ENCODE measurements at places on chromosomes 1 and 21.
A peak's percentile ranks its signal among the peaks of the same experiment; 100 is the strongest.

- DNase-seq: peak; percentile 77
These were observed 20.4 kb downstream of the SLC16A1 start for GRCh38 chr1:112935461-112936111.

- DNase-seq: peak; percentile 68
These were observed 5.3 kb downstream of the UHMK1 start for GRCh38 chr1:162502928-162503327.

- no peak for DNase-seq
These were observed 110.3 kb downstream of the HUNK start for GRCh38 chr21:31983120-31983519.

- DNase-seq: no peak
These were observed 799 bp upstream of the TMOD4 start for GRCh38 chr1:151176514-151177045.

DNA sequence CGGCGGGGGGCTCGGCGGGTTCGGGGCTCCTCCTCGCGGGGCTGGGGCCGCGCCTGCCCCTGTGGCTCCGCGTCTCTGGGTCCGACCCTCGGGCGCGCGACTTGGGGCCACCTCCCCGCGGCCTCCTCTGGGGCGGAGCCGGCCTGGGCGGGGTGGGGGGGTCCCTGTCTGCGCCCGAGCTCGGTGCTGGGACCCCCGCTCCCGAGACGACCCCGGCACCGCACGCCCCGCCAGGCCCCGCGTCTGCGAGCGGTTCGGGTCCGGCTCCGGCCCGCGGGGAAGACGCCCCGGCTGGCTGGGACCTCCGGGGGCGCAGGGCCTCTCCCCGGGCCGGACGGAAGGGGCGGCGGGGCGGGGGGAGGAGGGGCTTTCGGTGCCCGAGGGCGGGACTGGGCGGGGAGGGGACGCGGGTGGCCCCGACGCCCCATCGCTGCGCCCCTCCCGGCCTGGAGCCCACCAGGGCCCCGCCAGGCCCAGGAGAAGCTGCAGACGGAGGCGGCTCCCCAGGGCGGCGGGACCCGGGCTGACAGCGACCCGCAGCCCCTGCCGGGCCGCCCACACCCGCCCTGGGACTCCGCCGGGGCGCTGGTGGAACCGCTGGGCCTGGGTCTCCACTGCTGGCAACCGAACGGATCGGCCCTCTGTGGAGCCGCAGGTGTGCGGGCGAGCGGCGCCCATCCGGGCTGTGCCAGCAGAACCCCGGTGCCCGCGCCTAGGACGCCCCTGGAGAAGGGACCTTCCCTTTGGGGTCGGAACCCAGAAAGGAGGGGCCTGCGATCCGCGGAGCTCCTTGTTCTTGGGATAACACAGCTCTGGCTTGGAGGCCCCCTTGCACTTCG is 610 bp downstream of the COL6A2 start:
- DNase-seq: no peak

DNA sequence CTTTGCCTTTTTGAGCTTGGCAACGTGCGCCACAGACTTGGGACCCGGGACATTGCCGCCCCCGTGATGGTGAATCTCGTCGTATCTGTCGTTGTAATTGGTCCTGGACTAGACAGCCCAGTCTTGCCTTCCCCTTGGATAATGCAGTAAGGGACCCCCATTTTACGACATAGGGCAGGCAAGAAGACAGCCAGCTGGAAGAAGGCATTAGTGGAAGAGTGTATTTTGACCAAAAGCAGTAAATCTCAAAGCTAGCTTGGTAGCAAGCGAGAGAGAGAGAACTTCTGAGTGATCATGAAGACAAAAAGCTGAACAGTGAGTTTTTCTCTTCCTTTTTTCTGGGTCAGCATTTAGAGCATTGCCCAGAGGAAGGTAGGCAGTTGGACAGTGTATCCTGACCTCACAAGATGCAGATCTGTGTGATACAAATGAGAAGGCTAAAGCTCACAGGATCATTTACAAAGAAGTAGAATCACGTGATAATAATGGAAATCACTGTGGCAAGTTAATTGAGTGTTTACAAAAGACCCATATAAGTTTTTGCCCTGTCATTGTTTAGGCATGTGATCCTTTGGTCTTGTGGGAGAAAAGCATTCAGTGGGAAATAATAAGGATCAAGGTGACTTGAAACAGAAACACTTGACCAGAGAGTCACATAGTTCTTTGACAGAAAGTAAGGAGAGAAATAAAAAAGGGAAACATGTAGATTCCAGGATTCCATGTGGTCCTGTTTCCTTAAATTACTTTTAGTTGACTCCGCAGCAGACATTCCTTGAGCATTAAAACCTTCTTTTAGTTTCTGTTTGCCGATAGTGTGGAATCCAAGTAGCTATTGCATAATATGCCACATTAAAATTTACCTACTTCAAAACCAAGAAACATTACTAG is 66.3 kb downstream of the CNST start:
- DNase-seq: peak; percentile 98

GRCh38 chr1:117620440-117620839 is 14.6 kb downstream of the TENT5C start:
- no peak for DNase-seq

DNA sequence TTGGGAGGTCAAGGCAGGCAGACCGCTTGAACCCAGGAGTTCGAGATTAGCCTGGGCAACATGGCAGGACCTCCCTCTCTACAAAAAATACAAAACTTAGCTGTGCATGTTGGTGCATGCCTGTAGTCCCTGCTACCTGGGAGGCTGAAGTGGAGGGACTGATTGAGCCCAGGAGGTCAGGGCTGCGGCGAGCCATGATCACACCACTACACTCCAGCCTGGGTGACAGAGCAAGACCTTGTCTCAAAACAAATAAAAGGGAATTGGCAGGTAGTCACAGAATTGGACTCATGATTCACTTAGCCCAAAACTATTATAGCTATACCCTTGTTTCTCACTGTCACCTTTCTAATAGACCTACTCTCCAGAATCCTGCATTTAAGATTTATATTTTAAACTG is 5.5 kb downstream of the TADA1 start:
- no peak for DNase-seq

DNA sequence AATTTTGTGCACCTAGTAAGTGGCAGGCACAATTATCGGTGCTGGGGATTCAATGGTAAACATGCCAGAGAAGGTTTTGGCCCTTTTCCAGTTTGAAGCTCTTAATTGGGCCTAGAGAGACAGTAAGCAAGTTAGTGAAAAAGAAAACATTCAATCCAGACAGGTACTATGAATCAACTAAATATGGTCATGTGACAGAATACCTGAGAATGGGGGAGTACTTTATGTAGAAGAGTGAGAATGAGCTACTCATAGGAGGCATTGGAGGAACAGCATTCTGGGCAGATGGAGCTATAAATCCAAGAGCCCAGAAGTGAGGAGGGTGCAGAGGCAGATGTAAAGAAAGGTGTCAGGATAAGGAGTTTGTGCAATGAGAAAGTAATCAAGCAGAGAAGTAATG is 1017.9 kb downstream of the ADGRL2 start:
- no peak for DNase-seq

DNA sequence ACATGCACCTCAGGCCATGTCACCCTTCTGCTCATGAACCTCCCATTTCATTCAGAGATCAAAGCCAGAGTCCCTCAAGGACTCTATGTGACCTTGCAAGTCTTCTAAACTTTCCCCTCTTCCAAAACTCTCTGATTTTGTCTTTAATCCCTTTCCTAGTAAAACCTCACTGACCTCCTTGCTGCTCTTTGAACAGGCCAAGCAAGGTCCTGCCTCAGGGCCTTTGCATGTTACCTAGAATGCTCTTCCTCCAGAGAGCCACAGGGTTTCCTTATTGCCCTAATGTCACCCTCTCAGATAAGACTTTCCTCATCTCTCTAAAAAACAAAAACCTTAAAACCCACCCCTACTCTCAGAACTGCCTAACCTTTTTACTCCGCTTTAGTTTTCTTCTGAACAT is 26.6 kb downstream of the IL23R start:
- no peak for DNase-seq

DNA sequence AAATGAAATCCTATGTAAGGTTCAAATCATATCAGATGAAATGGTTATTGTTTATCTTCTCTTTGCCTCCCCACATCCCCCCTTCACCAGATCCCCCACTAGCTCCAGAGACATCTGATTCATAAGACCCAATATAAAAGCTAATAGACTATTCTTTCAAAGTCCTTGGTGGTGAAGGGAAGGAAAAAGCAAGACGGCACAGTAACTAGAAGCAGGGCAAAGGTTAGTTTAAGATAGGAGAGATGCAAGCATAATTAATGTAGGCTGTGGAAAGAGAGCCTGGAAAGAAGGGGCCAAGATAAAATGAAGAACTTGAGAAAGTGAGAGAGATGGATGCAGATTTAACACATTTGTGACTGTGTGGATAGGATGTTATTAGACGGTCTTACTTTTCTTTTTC is 33.8 kb downstream of the BTG3 start:
- DNase-seq: no peak

- DNase-seq: no peak
These were observed 41.1 kb downstream of the KCNJ6 start for GRCh38 chr21:37874904-37875780.

GRCh38 chr1:61237659-61238358 is 155.4 kb downstream of the NFIA start:
- no peak for DNase-seq

DNA sequence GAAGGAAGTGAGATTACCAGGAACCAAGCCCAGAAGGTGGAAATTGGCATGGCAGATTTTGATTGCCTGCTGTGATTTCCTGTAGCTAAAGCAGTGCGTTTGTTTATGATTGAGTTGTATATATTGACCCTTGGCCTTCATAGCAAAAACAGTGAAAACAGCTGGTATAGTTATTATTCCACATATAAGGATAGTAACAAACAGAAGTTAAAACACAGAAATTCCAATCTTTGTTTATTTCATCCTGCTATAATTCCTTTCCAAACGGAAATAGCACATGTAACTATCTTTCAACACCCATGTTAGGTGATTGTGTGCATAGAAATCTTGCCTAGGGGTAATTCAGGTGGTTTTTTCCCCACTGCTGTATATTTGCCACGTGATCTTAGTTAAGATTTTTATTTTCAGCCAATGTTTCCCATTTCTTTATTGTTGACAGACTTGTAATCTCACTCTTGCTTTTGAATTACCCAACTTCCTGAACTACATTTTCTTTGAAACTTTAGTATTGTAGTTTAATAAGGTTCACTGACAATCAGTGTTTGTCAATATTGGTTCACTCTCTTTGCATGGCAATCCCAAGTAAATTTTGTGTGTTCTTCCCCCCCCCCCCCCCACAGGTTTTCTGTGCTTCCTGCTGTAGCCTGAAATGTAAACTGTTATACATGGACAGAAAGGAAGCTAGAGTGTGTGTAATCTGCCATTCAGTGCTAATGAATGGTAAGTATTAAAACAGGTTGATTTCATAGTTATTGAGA is 102.7 kb downstream of the CC2D1B start:
- DNase-seq: no peak

DNA sequence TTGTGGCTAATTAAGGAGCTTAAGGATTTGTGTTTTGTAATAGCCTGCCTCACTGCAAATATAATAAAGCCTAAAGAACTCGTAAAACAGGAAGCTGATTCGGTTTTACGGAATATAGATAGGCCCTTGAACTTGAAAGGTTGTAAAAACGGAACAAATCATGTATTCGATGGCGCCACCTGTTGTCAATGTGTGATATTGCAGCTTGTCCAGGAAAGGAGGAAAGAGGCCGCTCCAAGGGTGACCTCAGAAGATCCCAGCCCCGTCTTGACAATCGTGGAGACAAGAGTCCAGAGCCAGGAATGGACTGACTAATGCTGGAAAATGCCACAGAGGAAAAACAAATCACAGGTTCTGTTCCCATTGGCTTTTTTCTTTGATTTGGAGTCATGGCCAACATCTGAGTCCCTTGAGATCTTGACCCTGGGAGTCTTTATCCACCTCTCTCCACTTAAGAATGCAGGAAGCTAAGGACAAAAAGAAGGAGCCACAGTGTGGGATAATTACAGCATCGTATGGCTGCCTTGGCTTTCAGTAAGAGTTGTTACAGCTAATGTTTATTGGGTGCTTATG is 7.0 kb upstream of the IGSF21 start:
- DNase-seq: peak; percentile 16

DNA sequence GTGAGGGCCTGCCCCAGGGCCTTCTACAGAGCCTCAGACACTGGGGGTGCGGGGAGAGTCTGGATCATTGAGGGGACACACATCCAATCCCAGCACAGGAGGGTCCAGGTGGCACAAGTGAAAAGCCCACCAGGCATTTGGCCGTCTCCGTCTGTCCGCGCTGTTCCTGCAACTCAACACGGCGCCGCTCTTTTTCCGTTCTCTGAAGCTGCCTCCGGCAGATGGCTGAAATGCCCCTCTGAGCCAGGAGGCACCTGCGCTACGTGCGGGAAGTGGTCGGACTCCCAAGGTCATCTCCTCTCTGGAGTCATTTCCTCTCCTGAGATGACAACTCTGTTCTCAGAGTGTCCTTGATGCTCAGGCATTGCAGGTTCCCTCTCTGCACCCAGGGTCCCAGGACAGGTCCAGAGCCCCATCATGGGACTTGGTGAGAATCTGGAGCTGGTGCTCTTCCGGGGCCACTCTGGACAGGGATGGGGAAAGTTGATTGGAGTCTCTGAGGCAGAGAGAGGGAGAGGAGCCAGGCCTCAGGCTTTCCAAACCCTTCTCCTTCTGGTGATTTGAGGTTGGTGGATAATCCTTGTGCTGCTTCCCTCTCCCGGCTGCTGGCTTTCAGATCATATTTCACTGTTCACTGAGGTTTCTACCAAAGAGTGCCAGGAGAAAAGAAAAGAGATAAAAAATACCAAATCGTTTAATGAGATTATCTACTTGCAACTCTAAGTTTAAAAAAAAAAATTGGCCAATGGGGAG is 14.0 kb upstream of the MIXL1 start:
- DNase-seq: no peak

- DNase-seq: no peak
These were observed 51.5 kb downstream of the SYT2 start for GRCh38 chr1:202658769-202659168.

DNA sequence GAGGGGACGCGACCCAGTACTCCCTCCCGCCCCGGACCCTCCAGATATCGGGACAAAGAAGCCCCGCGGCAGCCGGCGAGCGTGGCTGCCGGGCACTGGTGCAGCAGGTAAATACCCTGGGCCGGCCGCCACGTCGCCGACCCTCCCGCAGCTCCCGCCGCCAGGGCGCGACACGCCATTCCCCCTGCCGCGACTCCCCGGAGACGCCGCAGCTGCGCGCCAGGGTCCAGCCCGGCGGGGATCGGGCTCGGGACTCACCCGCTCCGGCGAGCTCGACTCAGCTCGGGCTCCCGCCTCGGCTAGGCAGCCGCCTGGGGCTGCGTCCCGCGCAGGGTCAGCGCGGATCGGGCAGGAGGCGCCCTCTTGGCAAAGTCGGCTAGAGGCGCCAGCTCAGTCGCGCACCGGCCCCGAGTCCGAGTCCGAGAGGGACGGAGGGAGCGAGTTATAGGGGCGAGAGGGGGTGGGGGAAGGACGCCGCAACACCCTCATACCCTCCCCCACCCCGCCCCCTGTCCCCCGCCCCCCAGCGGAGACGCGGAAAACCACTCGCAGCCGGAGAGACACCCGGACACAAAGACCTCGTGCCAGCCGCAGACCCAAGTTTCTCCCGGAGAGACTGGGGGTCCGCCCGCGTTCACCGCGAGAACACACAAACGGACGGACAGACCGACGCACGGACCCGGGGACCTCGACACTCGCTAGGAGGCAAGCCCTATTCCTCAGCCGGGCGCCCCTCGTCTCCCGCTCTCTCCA is 985 bp downstream of the SYT6 start:
- DNase-seq: peak; percentile 13

GRCh38 chr1:182080955-182081582 is 19.6 kb upstream of the ZNF648 start:
- DNase-seq: peak; percentile 10

GRCh38 chr1:153395136-153395685 is 4.3 kb upstream of the S100A8 start:
- no peak for DNase-seq

- no peak for DNase-seq
These were observed 15.8 kb downstream of the MYOM3 start for GRCh38 chr1:24096009-24096738.

Data from astrocyte (in vitro differentiated cells and primary cell).